Left colon (tissue), 2 donors: ENCODE measurements at places on chromosomes 2 and 18. TPM values are rescaled to one million over a fixed set of nuclear protein-coding genes. Genes with fewer than 3 reads are reported as not detected.

DNA sequence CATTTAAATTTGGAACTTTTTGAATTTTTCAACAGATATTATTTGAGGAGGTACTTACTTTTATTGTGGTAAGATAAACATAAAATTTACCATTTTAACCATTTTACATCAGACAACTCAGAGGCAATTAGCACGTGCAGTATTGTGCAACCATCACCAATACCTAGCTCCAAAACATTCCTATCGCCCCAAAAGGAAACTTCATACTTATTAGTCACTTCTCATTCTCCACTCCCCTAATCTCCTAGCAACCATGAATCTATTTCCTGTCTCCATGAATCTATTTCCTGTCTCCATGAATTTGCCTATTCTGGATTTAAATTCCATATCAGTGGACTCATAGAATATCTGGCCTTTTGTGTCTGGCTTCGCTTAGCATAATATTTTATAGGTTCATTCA, 69.9 kb upstream of the FAM136A start:
- DNase-seq, result no peak

DNA sequence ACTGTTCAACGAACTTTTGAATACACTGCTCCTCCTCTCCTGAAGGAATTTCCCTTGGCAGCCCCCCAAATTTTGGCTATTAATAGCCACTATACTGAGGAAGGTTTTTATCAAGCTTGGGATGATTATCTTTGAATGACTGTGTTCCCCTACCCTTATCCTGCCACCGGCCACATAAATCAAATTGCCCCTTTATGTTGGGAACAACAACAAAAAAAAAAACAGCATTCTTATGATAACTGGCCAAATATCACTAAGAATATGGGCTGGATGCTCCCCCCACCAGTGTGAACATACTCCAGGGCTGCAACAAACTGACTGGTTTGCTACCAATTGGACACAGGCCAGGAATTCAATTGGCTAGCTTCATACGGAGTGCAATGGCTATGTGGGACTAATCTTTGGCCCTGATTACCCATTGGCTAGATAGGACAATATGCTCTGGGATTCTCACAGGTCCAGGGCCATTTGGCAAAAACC, 20.6 kb downstream of the DUSP11 start:
- no peak for DNase-seq

PSMA8 gene
- total RNA-seq, result not detected

DNA sequence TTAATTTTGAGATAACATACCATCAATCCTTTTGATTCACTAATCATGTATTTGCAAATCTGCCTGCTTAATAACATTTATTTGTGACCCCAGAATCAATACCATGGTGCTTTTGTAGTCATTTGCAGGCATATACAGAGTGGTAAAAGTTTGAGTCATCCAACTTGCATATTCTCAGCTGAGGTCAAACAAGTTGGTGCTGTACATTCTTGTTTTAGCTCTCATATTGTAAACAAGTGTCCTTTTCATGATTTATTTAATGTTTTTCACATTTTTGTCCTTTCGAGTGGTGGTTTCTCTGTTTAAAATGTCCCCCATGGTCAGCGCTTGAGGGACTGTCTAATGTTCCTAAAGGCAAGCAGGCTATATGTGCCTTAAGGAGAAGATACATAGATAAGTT, 17.5 kb downstream of the RAB27B start:
- DNase-seq, result no peak

- DNase-seq, result no peak
These were observed 20.6 kb upstream of the EXOC6B start for GRCh38 chr2:72846171-72847095.

FAM237A gene
- not detected for total RNA-seq

IDH1 gene
- 238 TPM for total RNA-seq
